ENCODE measurements at places on chromosomes 3 and 15.

DNA sequence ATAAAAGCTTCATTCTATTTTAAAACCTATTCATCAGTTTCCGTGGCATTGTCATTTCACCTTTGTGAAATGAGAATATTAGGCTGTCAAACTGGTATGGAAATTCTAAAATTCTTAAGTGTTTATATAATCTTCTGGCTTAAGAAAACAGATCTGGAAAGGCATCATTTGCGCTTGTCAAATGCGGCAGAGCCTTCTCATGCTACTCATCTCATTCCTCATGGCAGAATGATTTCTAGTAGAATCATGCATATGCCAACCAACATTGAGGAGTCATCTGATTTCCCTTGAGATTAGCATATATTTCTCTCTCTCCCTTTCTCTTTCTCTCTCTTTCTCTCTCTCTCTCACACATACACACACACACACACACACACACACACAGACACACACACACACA lies 48.8 kb downstream of the STRIT1 start:
- H3K4me3 ChIP-seq: no peak overlapping the region
- no peaks in the 10 kb centered on the region for H3K27me3 ChIP-seq
- no peak overlapping the region for H3K27ac ChIP-seq
- DNase-seq: no peak
- no peaks in the 10 kb centered on the region for H3K36me3 ChIP-seq
- no peaks in the 10 kb centered on the region for H3K4me1 ChIP-seq

DNA sequence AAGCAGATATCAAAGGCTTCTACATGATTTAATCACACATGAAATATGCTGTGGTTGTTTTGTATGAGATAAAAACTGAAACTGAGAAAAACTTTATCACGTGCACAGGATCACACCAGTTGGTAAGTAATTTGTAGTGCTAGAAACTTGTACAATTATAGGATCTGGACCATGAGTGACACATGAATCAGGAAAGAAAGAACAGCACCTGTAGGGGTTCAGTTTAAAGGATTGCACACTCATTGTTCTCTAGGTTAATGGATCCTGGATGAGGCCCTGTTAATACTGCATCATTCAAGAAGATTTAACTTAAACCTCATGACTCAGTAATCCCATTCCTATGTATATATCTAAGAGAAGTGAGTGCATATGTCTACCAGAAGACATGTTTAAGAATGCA lies 87.9 kb downstream of the STT3B start:
- H3K4me3 ChIP-seq: no peak overlapping the region
- no peak for DNase-seq
- H3K4me1 ChIP-seq: no peaks in the 10 kb centered on the region

DNA sequence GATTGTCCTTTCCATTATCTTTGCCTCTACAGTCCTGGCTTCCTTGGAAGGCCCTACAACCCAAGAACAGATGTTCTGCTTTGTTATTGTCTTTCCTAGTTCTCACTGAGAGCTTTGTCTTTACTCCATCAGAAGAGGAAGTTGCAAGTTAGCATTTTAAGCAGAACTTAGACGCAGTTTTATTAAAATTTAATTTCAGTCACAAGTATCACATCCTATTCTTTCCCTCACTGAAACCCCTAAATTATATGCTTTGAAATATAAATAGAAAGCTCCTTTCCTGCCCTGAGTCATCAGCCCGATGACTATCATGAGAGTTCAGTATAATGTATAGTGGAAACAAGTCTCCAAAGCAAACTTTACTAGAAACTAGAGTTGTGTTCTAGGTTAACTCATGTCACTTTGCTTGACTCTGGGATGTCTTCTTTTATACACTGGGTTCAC lies 291.2 kb upstream of the RBMS3 start:
- no peaks in the 10 kb centered on the region for H3K27me3 ChIP-seq
- H3K4me1 ChIP-seq: peaks cover 13% of the 10 kb centered on the region
- DNase-seq: no peak
- peak overlapping the region; percentile 50 for H3K4me3 ChIP-seq
- H3K36me3 ChIP-seq: peaks cover 9% of the 10 kb centered on the region

- DNase-seq: no peak
- peaks cover 6% of the 10 kb centered on the region for H3K27me3 ChIP-seq
- no peaks in the 10 kb centered on the region for H3K4me1 ChIP-seq
- H3K4me3 ChIP-seq: no peak overlapping the region
- no peaks in the 10 kb centered on the region for H3K36me3 ChIP-seq
Observed at GRCh38 chr3:128567141-128567540, 74.1 kb upstream of the GATA2 start.

GRCh38 chr3:123692041-123692440 lies 107.2 kb upstream of the HACD2 start:
- no peak overlapping the region for H3K27ac ChIP-seq
- no peak overlapping the region for H3K4me3 ChIP-seq
- DNase-seq: no peak
- H3K27me3 ChIP-seq: peaks cover 1% of the 10 kb centered on the region
- H3K4me1 ChIP-seq: no peaks in the 10 kb centered on the region

- no peak overlapping the region for H3K4me3 ChIP-seq
- no peaks in the 10 kb centered on the region for H3K36me3 ChIP-seq
- no peak for DNase-seq
Observed at GRCh38 chr3:76656531-76657070, 383.3 kb upstream of the ROBO2 start.

Measured in glutamatergic neuron (in vitro differentiated cells).